ENCODE measurements at places on chromosomes 11 and 22.
A peak's percentile ranks its signal among the peaks of the same experiment; 100 is the strongest.

- no peak for DNase-seq
Measured at GRCh38 chr11:7871056-7871455, 60.0 kb downstream of the OR10A6 start.

- no peak for DNase-seq
Measured at GRCh38 chr22:37211075-37211865, 1.0 kb downstream of the SSTR3 start.

DNA sequence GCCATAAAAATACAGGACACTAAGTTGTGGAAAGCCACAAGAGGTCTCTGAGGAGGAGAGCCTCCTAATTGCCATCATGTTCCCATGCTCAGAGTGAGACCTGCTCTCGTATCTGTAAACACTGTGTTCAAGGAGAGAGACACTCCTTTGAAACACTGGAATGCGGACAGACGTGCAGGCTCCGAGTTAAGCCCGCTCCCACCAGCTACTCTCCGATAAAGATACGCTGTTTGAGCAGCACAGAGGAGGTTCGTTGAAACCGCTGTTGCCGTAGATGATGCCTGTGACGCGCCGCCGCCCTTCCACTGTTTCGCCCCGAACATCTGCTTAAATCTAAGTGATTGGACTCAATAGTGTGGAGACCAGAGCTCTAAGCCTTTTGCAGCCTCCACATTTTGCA is 25.1 kb downstream of the NUP50 start:
- DNase-seq = no peak

- peak; percentile 50 for DNase-seq
Measured at GRCh38 chr22:26471522-26471921, 12.1 kb downstream of the HPS4 start.

DNA sequence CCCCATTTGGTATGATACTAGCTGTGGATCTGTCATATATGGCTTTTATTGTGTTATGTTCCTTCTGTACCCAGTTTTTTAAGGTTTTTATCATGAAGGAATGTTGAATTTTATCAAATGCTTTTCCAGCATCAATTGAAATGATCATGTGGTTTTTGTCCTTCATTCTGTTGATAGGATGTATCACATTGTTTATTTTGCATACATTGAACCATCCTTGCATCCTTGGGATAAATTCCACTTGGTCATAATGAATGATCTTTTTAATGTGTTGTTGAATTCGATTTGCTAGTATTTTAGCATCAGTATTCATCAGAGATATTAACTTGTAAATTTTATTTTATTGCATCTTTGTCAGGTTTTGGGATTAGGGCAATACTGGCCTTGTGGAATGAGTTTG is 31.1 kb downstream of the TAF1D start:
- no peak for DNase-seq

- DNase-seq = peak; percentile 56
Measured at GRCh38 chr22:50250555-50251476, at the start of gene HDAC10. TSS of gene HDAC10 (minus strand) at chr22:50251265. CDS start at chr22:50251032, 233 bp downstream.

DNA sequence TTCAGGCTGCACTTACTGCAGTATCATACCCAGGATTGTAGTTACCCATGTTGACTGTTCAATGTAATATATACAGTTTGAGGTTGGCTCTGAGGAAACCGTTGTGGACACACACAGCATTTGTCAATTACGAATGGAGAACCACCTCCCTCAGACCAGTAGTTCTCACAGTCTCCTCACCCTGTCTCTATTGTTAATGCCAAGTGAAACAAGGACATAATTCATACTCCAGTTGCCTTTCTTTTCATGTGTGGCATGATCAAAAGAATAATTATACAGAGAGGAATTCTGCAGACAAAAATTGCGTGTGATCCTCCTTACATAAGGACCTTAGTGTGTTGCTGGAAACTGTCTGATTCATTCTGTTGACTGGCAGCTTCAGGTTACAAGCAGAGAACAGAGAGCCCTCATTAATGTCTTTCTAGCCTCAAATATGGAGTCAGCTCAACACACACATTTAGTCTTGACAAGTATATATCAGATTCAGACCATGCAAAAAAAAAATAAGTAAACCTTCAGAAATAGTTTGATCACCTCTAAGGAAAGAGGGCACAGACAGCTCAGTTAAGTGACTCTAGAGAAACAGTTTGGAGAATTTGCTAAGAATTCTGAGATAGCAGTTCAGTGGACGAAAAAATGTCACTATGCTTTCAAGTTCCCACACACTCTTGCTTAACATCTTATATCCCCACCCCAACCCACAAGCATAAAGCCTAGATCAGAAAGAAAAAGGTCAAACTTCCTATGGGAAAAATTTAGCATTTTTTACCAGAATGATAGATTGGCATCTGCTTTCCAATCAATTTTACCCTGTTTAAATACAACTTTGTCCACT is 96.1 kb downstream of the MAML2 start:
- DNase-seq = no peak

DNA sequence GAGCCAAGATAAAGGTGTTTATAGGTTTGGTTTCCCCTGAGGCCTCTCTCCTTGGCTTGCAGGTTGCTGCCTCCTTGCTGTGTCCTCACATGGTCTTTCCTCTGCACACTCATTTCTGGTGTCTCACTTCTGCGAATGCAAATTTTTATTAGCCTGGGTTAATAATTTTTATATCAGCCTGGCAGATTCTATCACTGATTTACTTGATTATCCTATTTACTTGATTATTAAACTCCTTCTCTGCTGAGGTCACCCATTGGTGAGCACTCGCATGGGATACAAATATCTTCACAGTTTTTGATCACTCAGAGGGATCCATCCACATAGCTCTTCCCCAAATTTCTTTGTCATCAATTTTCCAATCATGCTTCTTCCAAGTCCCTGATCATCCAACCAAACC is 90.9 kb upstream of the IGLL5 start:
- DNase-seq = no peak

- peak; percentile 20 for DNase-seq
Measured at GRCh38 chr11:3840004-3840869, 522 bp downstream of the RHOG start.

DNA sequence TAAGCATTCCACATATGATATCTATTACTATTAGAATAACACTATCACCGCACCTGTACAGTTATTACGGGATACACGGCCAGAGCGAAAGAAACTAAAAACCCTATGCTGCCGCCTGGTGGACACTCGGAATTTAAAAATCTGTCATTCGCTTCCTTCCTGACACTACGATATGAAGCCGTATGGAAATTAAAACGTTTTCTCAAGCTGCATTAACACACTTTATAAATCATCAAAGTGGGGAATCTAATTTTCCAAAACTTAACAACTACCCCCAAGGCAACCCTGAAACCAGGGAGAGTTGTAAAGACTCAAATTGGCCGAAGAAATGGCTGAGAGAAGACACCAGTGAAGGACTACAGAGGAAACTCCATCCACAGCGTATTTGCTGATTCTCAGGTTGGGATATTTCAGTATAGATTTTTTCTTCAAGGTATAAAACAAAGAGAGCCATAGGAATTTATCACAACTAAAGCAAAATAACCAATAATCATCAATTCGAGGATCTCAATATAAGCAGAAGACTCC is 1.4 kb downstream of the CCDC73 start:
- peak; percentile 7 for DNase-seq

DNA sequence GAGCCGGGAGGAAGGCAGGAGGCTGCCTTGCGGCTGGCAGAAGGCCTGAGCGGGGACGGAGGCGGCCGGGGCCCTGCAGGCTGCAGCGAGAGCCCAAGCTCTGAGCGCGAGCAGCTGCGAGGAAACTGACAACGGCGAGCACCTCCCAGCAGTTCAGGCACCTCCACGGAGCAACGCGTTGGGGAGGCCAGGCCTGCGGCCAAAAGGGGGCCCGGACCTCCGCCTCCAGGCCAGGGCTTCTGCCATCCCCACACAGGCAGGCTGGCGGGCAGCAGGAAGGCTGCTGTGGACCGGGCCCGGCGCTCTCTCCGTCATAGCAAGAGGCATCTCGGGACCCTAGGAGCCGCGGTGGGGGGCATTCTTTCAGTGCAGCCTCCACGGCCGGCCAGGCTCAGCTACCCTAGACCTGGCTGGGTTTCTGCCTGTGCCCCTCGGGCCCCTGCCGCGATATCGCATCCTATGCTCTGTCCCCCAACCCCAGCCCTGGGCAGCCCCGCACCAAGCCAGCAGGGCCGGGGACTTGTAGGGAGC is 22.9 kb upstream of the SLC22A12 start:
- DNase-seq = no peak

- DNase-seq = no peak
Measured at GRCh38 chr11:109984634-109985289, 108.4 kb upstream of the ZC3H12C start.

DNA sequence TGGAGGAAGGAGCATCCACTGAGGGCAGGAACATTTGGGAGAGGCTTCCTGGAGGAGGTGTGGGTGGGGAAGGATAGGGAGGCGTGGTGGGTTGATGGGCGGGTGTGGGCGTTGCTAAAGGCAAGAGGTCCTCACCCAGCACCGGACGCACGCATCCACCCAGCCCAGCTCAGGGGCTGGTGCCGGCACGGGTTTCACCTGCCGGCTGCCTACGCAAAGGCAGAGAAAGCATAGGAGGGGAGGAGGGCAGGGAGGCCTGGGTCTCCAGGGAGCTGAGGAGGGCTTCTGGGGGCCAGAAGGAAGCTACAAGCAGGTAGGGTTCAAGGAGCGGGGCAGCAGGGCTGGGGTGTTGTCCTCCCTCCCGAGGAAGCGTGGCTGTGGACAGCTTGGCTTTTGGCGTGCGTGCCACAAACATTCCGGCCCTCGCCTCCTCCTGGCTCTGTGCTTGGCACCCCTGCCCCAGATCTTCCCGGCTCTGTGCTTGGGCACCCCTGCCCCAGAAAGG is 7.8 kb downstream of the SSH3 start:
- DNase-seq = no peak

DNA sequence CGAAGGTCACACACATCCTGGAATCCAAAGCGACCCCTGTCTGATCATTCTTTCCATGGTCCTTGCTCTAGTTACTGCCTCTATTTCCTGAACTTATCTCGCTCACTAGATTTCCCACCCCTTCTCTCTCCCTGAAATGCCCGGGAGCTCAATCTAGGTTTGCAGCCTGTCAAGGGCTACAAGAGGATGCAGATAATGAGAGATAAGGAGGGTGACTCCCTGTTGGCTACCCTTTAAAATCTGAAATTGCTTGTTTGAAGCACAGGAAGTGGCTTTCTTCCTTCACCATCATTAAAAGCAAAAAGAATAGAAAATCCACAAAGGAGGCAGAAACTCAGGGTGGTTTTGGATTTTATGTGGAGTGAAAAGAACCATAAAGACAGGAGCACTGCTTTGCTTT is 13.0 kb upstream of the FLI1 start:
- DNase-seq = no peak

DNA sequence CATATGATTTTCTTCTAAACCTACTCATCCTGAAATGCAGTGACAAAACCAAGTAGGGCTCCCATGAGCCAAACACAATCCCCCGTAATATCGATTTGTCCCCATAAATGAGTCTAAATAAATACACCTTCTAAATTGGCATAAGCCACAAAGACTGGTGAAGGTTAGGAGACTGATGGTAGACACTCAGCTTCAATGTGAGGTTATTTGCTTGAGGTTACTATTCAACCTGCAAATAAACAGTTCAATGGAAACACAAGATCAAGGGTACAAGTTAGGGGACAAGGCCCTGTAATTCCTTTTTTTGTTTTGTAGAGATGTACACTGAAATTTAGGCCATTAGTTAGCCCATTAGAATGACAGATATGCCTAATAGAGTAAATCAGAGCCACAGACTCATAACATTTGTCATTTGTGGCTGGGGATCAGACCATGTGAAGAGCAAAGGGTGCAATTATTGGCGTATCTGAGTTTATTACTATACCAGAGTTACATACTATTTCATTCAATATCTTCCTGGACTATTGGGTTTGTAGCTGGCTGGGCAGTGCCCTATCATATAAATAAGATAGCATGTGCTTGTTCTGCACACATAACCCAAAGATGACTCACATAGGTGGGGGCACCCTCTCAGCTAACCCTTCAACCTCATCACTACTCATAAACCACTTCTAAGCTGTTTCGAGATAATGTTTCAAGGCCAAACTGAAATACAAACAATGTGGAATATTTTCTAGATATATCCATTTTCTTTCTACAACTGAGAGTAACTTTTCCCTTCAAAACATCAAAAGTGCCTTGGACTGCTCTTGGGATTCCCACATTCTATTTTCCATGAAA is 695.3 kb downstream of the KCNA4 start:
- no peak for DNase-seq

GRCh38 chr11:37612146-37612545 is 1014.1 kb upstream of the RAG2 start:
- DNase-seq = no peak

- DNase-seq = no peak
Measured at GRCh38 chr11:62035293-62035692, 67.9 kb upstream of the FTH1 start.

- no peak for DNase-seq
Measured at GRCh38 chr22:49201046-49201970, 626.4 kb downstream of the BRD1 start.

- DNase-seq = no peak
Measured at GRCh38 chr11:130308059-130308458, 6.7 kb downstream of the ZBTB44 start.

GRCh38 chr11:7555052-7555699 is 41.4 kb downstream of the PPFIBP2 start:
- no peak for DNase-seq

GRCh38 chr22:20582171-20582511 is 74.7 kb downstream of the MED15 start:
- DNase-seq = no peak

DNA sequence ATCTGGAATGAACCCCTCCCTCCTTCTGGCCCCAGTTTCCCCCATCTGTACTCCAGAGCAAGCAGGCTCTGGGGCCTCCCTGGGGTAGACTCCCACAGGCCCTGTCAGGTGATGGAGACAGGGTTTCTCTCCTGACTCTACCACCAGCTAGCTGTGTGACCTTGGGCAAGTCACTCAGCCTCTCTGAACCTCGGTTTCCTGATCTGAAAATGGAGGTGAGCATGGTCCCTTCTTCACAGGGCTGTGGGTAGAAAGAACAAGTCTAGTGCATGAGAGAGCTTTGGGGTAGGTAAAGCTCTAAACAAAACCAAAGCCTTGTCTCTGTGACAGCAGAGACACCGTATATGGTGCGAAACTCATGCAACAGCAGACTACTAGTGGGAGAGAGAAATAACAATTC is 5.6 kb downstream of the CD5 start:
- no peak for DNase-seq

DNA sequence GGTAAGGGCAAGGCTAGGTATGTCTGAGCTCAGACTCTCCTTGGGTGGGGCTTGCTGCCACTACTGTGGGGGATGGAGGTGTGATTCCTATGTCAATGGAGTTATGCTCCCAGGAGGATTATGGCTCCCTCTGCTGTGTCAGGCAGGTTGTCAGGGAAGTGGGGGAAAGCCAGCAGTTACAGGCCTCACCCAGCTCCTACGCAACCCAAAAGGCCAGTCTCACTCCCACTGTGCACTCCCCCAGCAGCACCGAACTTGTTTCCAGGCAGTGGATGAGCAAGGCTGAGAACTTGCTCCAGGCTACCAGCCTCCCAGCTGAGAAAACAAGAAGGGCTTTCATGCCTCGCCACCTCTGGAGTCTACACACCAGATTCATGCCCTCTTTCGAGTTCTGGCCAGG is 18.2 kb downstream of the C11orf91 start:
- no peak for DNase-seq

GRCh38 chr11:130431331-130431773 is 2.9 kb upstream of the ADAMTS8 start:
- DNase-seq = peak; percentile 46
